Cortex of kidney (tissue), 1 donor: ENCODE measurements at places on chromosomes 7 and 10.

DNA sequence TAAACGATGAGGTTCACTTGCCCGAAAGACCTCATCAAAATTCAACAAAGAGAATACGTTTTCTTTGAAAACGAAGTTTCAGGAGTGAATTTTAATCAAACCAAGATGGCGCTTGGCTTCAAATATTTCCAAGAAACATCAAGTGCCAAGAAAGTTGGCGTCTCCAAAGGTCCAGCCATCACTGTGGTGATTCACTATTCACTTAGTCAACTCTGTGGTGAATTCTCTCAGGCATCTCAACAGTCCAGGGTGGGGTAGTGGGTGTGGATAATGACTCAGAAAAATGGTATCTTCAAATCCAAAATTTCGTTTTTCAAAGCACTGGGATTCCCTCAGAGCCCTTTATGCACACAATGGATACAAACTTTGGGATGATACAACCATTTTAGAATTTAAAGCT is 133.1 kb downstream of the SVIL start:
- DNase-seq, result no peak

- no peak for DNase-seq
Measured at GRCh38 chr7:135247746-135248471, 14.3 kb downstream of the STRA8 start.

DNA sequence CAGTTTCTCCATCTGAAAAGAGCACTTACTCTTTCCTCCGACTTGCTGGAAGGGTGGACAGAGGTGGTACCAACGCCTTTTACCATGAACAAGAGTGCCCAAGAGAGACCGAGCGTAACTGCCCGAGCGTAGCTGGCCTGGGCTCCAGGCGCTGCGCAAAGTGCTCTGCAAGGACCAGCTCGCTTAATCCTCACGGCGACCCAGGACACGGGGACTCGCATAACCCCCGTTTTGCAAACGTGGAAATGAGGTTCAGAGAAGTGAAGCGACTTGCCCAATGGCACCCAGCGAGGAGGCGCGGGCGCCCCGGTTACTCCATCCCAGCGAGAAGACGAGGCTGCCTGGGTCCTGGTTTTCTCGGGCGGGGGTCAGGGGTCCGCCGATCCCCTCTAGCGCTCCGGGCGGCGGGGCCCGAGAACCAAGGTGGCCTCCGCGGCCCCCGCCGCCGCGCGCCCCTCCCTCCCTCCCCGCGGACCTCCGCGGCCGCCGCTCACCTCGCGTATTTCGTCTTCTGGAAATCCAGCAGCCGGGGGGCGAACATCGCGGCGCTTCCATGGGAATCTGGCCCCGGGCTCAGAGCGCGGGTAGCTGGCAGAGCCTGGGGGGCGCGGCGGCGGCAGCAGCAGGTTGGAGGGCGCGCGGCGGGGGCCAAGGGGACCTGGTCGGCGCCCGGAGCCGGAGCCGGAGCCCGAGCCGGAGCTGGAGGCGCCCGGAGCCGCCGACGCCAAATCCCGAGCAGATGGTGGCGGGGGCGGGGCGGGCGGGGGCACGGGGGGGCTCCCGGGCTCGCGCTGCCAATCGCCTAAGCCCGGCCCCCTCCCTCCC is at the start of gene MMD2:
TSS of gene MMD2 (minus strand) at position 711 of the 825 bp plus-strand sequence. CDS start at position 541, 170 bp downstream.
- no peak for DNase-seq

DNA sequence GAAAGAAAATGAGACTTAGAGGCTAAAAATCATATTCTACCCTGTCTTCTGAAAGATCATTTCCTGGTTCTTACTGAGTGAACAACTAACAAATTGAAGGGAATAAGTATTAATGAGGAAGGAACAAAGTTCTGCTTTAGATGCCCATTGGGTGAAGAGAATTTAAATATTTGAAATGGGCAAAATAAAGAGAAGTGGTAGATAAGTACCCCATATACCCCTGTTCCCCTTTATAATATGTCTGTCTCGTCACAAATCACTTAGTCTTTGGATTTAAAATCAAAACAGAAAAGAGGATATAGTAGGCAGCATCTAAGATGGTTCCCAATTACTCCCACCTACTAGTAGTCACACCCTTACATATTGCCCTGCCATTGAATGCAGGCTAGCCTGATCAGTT is 13.2 kb downstream of the TES start:
- no peak for DNase-seq

DNA sequence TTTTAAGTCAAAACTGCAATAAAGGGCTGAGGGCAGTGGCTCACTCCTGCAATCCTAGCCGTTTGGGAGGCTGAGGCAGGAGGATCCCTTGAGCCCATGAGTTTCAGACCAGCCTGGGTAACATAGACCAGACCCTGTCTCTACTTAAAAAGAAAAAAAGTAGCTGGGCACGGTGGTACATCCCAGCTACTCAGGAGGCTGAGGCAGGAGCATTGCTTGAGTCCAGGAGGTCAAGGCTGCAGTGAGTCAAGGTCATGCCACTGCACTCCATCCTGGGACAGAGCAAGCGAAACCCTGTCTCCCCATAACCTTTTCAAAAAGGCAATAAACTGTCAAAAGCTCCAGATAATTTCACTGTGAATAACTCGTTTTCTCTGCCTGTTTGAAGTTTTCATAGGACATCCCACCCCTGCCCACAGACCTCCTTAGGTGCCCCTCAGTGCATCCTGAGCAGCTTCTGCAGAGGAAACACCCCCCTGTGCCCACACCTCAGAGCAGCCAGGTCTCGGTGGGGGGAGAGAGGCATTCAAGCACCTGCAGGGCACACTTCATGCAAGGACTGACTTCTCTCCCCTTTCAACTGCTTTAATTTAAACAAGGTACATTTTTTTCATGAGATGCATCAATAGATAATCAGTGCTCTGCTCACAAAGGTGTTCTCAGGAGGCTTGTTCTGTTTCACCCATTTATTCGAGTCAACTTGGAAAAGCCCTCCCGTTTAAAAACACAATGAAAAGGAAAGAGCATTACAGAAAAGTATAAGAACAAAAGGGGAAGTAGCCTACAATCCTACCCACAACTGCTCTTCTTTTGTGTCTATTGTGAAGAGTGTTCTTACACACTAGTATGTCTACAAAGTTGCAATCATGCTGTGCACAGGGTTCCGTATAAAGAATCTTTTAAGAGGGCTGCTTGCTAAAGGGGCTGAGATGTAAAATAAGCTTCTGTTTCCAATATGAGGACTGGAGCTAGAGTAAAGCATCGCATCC is 104.9 kb downstream of the KMT2E start:
- no peak for DNase-seq

DNA sequence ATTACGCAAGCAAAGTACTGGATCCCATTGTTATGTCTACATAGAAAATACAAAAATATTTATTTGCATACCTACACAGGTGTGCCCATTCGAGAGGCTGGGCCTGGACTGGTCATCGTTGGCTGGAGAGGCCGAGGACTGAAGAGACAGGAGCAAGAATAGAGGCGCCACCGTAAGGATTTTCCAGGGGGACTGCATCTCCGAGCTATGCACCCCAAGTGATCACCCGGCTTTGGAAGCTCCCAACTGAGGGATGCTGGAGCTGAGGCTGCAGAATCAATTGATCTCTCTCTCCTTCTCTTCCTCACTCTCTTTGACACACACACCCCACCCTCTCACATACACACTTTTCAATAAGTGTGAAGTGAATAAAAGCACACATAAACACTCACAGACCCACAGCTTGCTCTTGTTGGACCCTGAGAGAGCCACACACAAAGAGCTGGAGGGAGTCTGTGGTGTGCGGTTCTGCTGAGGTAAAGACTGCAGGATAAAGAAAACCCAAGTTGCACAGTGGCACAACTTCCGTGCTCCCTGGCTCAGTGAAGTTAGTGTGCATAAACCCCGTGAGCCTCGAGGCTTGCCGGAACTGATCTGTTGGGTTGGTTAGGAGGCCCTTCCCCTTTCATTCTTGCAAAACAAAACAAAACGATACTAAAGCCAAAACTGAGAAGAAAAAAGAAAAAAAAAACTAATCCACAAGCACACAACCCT is at the start of gene AOAH:
TSS of gene AOAH (minus strand) at position 544 of the 714 bp plus-strand sequence. CDS start at position 198, 346 bp downstream.
- DNase-seq, result no peak

- no peak for DNase-seq
Measured at GRCh38 chr10:95458871-95459270, 102.3 kb downstream of the SORBS1 start.

DNA sequence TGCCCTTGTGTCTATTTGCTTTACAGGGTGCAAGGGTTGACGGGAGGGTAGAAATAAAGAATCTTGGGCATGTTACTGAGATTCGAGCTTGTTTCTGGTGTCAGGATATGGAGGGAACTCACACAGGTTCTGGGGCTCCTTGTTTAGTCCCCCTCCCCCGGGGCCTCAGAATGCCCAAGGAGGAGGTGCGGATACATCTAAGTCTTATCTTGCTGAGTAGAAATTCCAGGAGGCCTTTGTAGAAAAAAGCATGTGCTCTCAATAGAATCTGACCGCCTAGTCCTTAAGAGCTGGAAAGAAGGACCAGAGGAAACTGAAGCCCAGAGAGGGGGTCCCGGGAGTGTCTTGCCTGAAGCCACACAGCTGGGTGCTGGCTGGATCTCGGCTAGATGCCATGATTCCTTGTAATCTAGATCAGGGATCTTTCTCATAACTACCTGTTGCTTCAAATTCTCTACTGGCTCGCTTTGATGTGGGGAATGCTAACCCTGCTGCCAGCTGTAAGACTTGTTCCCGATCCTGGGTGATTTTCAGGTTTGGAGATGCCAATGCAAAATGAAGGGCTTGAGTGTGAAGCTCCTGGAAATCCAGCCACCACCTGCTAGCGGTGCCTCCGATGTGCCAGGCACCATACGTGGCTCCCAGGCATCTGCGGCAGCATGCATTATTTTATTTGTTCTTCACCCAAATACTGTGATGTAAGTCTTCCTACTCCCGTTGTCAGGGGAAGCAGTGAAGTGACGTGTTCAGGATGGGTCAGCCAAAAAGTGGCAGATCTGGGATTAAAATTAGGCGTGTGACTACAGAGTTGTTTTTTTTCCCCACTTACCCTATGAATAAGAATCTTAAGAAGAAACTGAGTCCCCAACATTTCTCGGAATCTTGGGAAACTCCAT is 226.0 kb downstream of the TCF7L2 start:
- DNase-seq, result no peak

DNA sequence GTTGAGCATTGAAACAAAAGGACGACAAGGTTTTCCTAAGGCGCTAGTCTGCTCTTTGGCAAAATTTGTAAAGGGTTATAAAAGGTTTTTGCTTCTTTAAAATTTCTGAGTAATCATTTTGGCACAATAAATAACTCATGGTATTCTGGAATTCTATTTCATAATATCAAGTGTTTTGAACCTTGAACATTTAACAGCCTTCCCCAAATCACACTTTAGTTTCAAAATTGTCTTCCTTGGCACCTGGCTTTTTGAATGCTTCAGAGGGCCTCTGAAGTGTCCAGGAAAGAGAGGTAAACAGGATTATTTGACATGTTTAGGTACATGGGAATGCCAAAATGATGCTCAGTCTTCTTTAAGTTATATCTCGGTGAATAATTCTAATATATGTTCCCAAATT is 220.8 kb downstream of the PHF14 start:
- no peak for DNase-seq

GRCh38 chr7:40879941-40880543 is 745.2 kb downstream of the SUGCT start:
- DNase-seq, result no peak

DNA sequence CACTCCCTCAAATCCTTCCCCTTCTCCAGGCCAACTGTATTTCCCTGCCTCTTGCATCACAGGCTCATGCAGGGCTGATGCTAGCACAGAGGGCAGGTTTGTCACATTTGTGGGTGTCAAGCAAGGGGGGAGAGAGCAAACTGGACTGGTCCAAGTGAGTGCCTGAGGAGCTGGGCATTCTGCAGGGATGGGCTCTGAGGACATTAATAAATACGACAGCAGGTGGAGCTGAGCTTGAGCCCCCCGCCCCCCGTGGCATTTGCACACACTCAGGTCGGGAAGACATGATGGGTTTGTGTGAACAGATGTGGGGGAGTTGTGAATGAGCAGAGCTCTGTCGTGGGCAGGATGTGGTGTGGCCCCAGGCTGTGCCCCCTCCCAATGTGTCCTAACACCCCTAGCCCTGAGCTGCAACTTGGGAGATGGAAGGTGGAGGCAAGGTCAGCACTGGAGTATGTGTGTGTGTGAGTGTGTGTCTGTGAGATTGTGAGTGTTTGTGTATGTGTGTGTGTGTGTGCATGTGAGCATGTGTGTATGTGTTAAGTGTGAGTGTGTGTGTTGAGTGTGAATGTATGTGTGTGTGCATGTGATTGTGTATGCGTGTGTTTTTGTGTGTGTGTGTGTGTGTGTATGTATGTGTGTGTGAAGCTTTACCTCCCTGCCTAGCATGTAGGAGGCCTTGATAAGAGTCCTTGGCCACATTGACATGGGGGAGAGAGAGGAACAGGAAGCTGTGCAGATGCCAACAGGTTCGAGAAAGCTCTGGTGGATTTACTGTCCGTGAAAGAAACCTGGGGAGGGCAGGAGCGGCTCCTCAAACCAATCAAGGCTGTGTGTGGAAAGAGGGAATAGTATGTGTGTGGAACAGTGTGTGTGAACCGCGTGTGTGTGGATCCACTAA is 9.1 kb downstream of the RASSF4 start:
- DNase-seq, result no peak

- no peak for DNase-seq
Measured at GRCh38 chr7:80843018-80843677, 75.7 kb downstream of the SEMA3C start.

DNA sequence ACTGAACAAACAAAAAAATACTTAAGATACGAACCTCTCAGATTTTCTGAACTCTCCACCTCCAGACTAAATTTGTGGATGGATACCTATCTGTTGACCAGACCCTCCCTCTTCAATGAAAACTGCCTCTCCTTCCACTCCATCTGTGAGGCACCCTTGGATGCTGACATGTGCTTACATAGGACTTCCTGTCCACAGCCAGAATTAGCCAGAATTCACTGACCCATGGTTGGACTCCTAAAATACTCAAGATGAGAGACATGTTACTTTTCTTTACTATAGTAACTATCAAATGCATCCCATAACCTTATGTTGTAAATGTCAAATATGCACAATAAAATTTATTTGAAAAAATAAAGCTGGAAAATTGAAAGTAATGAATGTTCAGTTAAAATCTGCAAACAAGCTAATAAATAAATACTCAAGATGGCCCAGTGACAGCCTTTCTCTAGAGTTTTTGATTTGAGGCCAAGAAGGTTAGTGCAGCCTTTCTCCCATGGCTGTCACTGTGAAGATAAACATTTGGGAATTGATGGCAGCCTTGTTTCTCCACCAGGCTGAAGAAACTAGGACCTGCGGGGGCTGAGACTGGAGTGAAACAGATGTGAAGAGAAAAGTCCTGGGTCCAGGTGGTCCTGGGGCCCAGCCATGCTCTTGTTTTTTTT is 287.0 kb downstream of the ZEB1 start:
- DNase-seq, result no peak

- no peak for DNase-seq
Measured at GRCh38 chr10:18472977-18473376, 178.4 kb downstream of the NSUN6 start.

DNA sequence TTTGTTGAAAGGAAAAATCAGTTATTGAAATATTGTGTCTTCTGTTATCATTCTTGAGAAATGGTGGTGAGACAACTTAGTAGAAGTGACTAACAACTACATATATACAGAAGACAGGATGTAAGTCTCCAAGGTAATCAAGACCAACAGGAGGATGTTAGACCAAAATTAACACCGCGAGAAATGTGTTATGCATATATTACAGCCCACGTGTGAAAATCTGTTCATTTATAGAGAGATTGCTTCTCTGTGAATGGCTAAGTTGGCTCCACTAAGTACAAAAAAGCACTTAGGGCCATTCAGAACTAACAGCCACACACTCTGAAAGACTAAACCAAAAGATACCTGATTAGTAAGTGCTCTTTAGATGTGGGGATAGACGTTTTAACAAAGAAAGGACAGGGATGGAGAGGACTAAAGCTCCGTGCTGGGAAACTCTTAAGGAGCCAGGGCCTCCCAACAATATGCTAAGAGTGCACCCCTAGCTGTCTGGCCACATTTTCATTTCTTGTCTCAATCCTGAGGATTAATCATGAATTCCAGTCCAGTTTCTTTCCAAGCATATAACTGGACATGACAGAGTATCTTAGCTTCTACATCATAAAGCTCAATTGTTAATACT is 26.5 kb downstream of the HDAC9 start:
- no peak for DNase-seq
